ENCODE measurements at places on chromosomes 3 and 15. TPM values are rescaled to one million over a fixed set of nuclear protein-coding genes. Genes with fewer than 3 reads are reported as not detected.

GRCh38 chr3:108091498-108092250 lies 843 bp upstream of the CD47 start:
- H3K4me1 ChIP-seq, result peaks cover 44% of the 10 kb centered on the region
- peak overlapping the region; percentile 62 for H3K4me3 ChIP-seq
- DNase-seq, result no peak
- no peaks in the 10 kb centered on the region for H3K36me3 ChIP-seq

Gene TUSC7
- total RNA-seq, result not detected

- DNase-seq, result no peak
- no peaks in the 10 kb centered on the region for H3K27me3 ChIP-seq
- H3K27ac ChIP-seq, result no peak overlapping the region
- no peaks in the 10 kb centered on the region for H3K4me1 ChIP-seq
- no peak overlapping the region for H3K4me3 ChIP-seq
These were observed 395.3 kb downstream of the IL5RA start for GRCh38 chr3:2714834-2715233.

Gene GMNC
- not detected for total RNA-seq

- no peaks in the 10 kb centered on the region for H3K36me3 ChIP-seq
- peaks cover 4% of the 10 kb centered on the region for H3K4me1 ChIP-seq
- no peak overlapping the region for H3K27ac ChIP-seq
- no peak overlapping the region for H3K4me3 ChIP-seq
These were observed 23.0 kb downstream of the CPN2 start for GRCh38 chr3:194328053-194328657.

- H3K4me1 ChIP-seq, result peaks cover 16% of the 10 kb centered on the region
- no peak overlapping the region for H3K4me3 ChIP-seq
- no peaks in the 10 kb centered on the region for H3K36me3 ChIP-seq
These were observed 58.5 kb downstream of the CCNL1 start for GRCh38 chr3:157101486-157101885.

Gene CFAP100
- not detected for total RNA-seq

DNA sequence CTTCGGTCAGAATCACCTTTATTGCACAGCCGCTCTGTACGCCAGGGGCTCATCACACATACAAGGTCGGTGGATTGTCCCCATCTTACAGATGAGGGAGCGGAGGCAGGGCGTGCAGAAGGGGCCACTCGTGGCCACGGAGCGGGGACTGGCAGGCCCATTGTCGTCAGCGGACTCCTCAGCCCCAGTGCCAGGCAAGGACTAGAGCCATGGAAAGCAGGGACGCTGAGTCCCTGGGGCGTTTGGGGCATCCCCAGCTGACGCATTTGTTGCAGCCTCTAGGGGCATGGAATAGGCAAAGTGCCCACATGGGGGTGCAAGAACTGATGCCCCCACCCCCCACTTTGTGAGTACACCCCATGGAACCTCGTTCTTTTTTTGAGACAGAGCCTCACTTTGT lies 29.8 kb upstream of the FURIN start:
- H3K4me1 ChIP-seq, result peaks cover 28% of the 10 kb centered on the region
- DNase-seq, result no peak
- no peak overlapping the region for H3K27ac ChIP-seq
- no peaks in the 10 kb centered on the region for H3K36me3 ChIP-seq
- H3K27me3 ChIP-seq, result no peaks in the 10 kb centered on the region

Gene HEG1
- total RNA-seq, result 20.9 TPM

GRCh38 chr15:101182215-101182614 lies 69.6 kb downstream of the CHSY1 start:
- H3K27ac ChIP-seq, result no peak overlapping the region
- peaks cover 9% of the 10 kb centered on the region for H3K4me1 ChIP-seq
- H3K36me3 ChIP-seq, result peaks cover 13% of the 10 kb centered on the region
- H3K4me3 ChIP-seq, result no peak overlapping the region

- H3K27me3 ChIP-seq, result no peaks in the 10 kb centered on the region
- no peak for DNase-seq
- H3K4me3 ChIP-seq, result no peak overlapping the region
These were observed 3.8 kb upstream of the KIF23 start for GRCh38 chr15:69410248-69410874.

- H3K27ac ChIP-seq, result peak overlapping the region; percentile 83
- peak overlapping the region; percentile 76 for H3K4me3 ChIP-seq
- H3K27me3 ChIP-seq, result no peaks in the 10 kb centered on the region
- H3K36me3 ChIP-seq, result no peaks in the 10 kb centered on the region
These were observed 1.3 kb downstream of the STT3B start for GRCh38 chr3:31534065-31534425.

- H3K36me3 ChIP-seq, result no peaks in the 10 kb centered on the region
- H3K4me3 ChIP-seq, result peak within 1 kb of the TSS; percentile 71
- peak; percentile 62 for DNase-seq
- peaks cover 22% of the 10 kb centered on the region for H3K27me3 ChIP-seq
These were observed at the start of gene ITPKA for GRCh38 chr15:41493205-41493901. Gene ITPKA (plus strand): TSS chr15:41493874. CDS start chr15:41493928, 54 bp downstream.

GRCh38 chr3:58178528-58179234 lies 32.1 kb downstream of the DNASE1L3 start:
- peaks cover 10% of the 10 kb centered on the region for H3K4me1 ChIP-seq
- H3K4me3 ChIP-seq, result no peak overlapping the region
- H3K27me3 ChIP-seq, result no peaks in the 10 kb centered on the region
- no peak for DNase-seq
- H3K36me3 ChIP-seq, result no peaks in the 10 kb centered on the region

DNA sequence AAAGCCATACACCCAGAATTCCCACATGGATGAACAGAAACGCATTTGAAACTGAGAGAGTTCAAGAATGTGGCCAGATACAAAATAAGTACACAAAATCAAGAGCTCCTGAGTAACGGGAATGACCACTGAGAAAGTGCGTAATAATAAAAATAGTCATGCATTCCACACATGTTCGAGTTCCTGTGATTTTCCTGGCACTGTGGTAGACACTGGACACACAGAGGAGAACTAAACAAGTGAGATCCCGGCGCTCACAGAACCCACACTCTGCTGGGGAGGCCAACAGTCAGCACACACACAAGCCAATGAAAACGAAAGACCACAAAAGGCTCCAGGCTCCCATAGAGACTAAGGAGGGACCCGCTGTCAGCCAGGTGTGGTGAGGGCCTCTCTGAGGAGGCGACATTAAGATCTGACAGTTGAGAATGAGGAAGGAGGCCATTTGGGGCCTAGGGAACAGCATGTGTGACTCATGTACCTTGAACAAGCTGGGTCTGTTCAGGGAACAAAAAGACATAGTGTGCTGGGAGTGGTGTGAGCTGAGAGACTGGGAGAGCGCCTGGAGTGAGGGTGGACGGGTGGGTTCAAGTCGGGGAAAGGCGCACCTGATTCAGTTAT lies 5.1 kb downstream of the FAM107A start:
- no peak overlapping the region for H3K4me3 ChIP-seq
- H3K36me3 ChIP-seq, result no peaks in the 10 kb centered on the region
- no peak for DNase-seq
- H3K27me3 ChIP-seq, result peaks cover 3% of the 10 kb centered on the region

DNA sequence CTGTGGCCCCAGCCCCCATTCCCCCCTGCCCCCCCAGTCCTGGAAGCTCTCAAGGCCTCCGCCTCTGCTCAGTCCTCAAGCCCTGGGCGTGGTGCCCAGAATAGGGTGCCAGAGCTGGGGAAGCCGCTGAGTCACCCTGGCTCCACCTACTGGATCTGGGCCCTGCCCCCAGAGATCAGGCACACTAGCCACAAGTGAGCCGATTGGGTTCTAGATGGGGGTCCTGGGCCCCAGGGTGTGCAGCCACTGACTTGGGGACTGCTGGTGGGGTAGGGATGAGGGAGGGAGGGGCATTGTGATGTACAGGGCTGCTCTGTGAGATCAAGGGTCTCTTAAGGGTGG lies 5.7 kb downstream of the EIF4G1 start:
- H3K4me3 ChIP-seq, result no peak overlapping the region
- DNase-seq, result no peak
- peaks cover 56% of the 10 kb centered on the region for H3K36me3 ChIP-seq

DNA sequence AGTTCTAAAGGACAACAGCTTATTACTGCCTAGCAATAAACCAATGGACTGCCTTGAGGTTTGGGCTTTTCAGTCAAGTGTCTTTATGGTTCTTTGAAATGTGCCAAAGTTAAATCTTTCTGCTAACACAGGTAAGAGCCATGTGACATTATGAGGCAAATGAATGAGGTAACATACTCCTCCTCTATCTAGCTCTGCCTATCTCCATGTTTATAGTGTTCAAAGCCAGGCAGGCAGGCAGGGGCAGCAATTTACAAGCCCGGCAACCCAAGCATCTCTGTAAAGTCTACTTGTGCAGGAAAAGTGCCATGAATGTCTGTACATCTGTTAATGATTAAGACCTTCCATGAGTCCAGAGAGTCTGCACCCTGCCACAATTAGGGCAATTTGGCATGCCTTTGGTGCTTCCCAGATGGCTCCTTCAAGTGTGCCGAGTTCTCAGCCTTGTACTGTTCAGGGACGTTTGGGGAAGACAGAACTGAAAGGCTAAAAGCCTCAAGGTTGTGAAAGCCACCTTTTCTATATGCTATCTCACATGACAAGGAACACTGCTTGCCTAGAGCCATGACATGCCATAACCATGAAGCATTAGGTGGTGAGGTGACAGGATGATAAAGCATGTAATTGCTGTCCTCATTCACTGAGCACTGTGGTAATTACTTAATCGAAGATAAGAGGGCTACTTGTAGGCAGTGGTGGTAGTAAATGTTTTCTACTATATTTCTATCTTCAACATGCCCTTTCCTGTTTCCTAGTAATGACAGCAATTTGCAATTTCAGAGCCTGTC lies 41.4 kb upstream of the EIF1B start:
- H3K27ac ChIP-seq, result no peak overlapping the region
- H3K4me1 ChIP-seq, result no peaks in the 10 kb centered on the region
- no peak overlapping the region for H3K4me3 ChIP-seq
- H3K36me3 ChIP-seq, result no peaks in the 10 kb centered on the region
- H3K27me3 ChIP-seq, result no peaks in the 10 kb centered on the region

- no peak overlapping the region for H3K27ac ChIP-seq
- DNase-seq, result no peak
- no peak overlapping the region for H3K4me3 ChIP-seq
These were observed 1.1 kb upstream of the SEMA3G start for GRCh38 chr3:52446042-52446441.

GRCh38 chr3:62604298-62604697 lies 230.9 kb upstream of the FEZF2 start:
- no peak overlapping the region for H3K4me3 ChIP-seq
- H3K36me3 ChIP-seq, result no peaks in the 10 kb centered on the region
- H3K4me1 ChIP-seq, result no peaks in the 10 kb centered on the region
- no peaks in the 10 kb centered on the region for H3K27me3 ChIP-seq
